H9 (cell line): ENCODE measurements at places on chromosomes 6 and 20.
A peak's percentile ranks its signal among the peaks of the same experiment; 100 is the strongest.

- H3K27me3 ChIP-seq = no peaks in the 10 kb centered on the region
- peaks cover 8% of the 10 kb centered on the region for H3K36me3 ChIP-seq
Observed at GRCh38 chr6:141443668-141444289, 688.9 kb upstream of the GJE1 start.

DNA sequence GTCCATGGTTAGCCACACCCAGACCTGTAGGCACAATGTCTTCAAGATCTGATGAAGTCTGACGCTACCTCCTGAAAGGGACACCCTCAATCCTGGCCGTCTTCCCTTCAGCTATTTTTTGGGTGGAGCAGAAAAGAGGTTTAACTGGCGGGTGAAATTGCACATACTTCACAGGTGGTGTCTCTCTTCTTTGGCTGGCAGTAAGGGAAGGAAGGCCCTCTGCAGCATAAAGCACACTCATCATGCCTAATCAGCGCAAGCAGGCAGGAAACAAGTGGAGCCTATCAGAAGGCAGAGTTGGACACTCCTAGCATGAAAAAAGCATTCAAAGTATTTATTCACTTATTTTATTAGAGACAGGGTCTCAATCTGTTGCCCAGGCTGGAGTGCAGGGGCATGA, 32.9 kb downstream of the PNLDC1 start:
- H3K36me3 ChIP-seq = peaks cover under 1% of the 10 kb centered on the region; the same call in 1 of the 3 replicates
- no peak for DNase-seq
- no peak overlapping the region for H3K4me3 ChIP-seq
- no peaks in the 10 kb centered on the region for H3K27me3 ChIP-seq
- H3K27ac ChIP-seq = no peak overlapping the region

DNA sequence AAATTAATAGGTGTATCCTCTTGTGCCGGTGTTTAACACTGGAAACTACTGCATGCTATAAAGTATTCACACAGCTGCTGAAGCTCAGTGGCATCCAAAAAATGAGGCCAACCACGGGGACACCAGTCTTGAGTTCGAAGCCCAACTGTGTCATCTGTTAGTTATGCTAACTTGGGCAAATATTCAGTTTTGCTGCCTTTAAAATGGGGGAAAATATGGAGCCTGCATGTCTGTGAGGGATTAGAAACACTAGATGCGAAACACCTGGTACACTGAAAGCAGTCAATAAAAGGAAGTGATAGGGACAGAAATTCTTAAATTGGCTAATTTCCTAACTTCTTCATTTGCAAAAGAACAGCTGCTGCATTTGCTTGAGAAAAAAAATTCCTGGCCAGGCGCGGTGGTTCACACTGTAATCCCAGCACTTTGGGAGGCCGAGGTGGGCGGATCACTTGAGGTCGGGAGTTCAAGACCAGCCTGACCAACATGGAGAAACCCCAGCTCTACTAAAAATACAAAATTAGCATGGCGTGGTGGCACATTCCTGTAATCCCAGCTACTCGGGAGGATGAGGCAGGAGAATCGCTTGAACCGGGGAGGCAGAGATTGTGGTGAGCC, 36.6 kb upstream of the MLIP start:
- H3K4me3 ChIP-seq = no peak overlapping the region
- H3K36me3 ChIP-seq = no peaks in the 10 kb centered on the region
- no peaks in the 10 kb centered on the region for H3K27me3 ChIP-seq
- no peaks in the 10 kb centered on the region; the same call in 1 of the 2 replicates for H3K4me1 ChIP-seq

DNA sequence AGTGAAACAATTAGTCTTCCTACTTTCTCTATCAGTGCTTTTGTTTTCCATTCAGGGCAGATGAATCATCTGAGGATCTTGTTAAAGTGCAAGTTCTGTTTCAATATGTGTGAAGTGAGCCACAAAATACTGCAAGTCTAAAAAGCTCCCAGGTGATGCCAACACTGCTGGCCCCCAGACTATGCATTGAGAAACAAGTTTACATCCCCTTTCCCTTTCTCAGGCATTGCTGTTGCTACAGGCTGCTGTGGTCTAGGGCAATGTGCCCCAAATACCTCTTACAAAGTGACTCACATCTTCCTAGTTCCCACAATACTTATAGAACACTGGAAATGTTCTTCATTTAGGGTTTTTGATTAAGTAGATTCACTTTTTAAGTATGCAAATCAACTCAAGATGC, 31.8 kb downstream of the ABRACL start:
- no peaks in the 10 kb centered on the region for H3K4me1 ChIP-seq
- DNase-seq = no peak
- H3K36me3 ChIP-seq = no peaks in the 10 kb centered on the region; the same call in 2 of the 3 replicates
- no peak overlapping the region for H3K27ac ChIP-seq
- H3K27me3 ChIP-seq = no peaks in the 10 kb centered on the region

DNA sequence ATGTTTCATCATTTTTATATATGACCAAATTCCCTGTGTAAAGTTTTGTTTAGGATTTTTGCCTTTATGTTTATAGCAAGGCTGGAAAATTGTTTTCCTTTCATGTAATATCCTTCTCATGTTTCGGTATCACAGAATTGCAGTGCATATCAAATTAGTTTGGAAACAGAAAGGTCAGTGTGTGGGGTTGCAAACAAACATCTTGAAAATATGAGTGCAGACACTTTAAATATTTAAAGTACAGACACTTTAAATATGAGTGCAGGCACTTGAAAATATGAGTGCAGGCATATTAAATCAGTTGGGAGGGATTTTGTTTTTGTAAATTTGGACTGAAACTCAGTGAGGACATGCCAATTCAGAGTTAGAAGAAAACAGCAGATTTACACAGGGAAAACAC, 6.5 kb downstream of the SLPI start:
- H3K36me3 ChIP-seq = no peaks in the 10 kb centered on the region
- DNase-seq = no peak
- no peaks in the 10 kb centered on the region for H3K4me1 ChIP-seq
- no peaks in the 10 kb centered on the region for H3K27me3 ChIP-seq
- H3K4me3 ChIP-seq = no peak overlapping the region

DNA sequence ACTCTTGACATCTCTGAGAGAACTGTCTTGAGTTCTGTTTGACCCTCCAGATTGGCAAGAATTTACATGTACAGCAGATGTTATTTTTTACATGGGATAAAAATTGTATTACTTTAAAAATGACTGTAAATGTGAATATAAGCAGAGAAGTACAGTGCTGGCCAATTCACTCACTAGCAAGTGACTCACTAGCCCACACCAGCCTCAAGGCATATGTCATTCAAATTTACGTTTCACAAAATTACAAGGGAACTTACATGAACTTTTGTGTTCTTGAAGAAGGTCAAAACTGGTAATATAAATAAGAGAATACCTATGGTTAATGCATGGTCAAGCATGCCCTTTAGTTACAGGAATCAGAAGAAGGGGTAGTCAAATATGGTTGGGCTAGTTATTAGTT, 54.0 kb upstream of the HMGCLL1 start:
- peaks cover 2% of the 10 kb centered on the region; the same call in 1 of the 3 replicates for H3K36me3 ChIP-seq
- no peaks in the 10 kb centered on the region for H3K27me3 ChIP-seq
- H3K4me3 ChIP-seq = no peak overlapping the region
- no peak for DNase-seq
- H3K27ac ChIP-seq = no peak overlapping the region

DNA sequence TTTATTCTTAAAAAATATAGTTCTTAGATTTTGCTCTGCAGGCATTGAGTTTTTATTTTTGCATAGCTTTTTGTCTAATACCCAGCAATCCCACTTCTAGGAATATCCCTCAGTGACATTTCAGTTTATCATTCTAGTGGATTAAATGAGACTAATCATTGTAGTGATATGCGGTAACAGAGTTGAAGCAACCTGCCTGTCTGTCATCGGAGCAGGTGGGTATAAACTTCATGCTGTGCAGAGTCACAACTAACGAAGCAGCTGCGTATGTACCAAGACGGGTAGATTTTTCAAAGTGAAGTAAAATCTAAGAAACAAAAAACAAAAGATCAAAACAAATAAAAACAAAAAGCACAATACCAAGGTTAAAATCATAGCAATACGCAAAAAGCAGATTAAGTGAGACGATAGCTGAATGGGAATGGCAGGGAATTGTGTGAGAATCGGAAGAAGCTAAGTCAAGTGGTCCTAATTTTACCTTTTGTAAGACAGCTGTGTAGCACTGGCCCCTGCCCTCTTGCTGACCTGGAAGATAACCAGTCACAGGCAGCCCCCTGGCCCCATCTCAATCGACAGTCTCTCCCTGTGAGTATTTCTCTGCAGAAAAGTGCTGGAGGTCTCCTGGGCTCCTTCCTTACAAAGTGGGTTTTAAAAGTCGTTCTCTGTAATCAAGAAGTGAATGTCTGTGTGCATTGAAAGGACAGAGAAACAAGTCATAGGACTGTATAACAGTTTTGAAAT, 169.2 kb downstream of the OR2B2 start:
- no peak overlapping the region for H3K4me3 ChIP-seq
- no peak overlapping the region for H3K27ac ChIP-seq
- H3K27me3 ChIP-seq = peaks cover 38% of the 10 kb centered on the region
- no peak for DNase-seq

DNA sequence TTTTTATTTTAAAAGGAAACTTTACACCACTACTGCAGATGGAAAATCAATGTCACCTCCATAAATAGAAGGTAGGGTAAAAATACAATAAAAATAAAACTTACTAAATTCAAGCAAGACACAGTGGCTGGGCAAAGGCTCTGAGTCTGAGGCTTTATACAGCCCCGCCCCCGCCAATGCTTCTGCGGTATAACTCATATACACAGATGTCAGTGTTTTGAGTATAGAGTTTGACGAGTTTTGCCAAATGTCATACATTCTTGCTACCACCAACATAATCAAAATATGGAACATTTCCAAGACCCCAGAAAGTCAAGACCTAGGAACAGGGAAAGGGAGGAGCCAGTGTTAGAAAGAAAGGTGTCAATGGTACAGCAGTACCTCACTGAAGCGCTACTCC, 12.8 kb downstream of the NFATC2 start:
- H3K36me3 ChIP-seq = no peaks in the 10 kb centered on the region
- no peak overlapping the region for H3K27ac ChIP-seq
- no peak for DNase-seq
- H3K4me3 ChIP-seq = no peak overlapping the region
- H3K4me1 ChIP-seq = no peaks in the 10 kb centered on the region

GRCh38 chr6:26457264-26457805, 420 bp upstream of the BTN2A1 start:
- peaks cover 24% of the 10 kb centered on the region for H3K36me3 ChIP-seq
- H3K4me1 ChIP-seq = peaks cover 3% of the 10 kb centered on the region; the same call in 1 of the 2 replicates
- no peaks in the 10 kb centered on the region for H3K27me3 ChIP-seq
- no peak overlapping the region for H3K27ac ChIP-seq
- peak overlapping the region; percentile 98 for H3K4me3 ChIP-seq

DNA sequence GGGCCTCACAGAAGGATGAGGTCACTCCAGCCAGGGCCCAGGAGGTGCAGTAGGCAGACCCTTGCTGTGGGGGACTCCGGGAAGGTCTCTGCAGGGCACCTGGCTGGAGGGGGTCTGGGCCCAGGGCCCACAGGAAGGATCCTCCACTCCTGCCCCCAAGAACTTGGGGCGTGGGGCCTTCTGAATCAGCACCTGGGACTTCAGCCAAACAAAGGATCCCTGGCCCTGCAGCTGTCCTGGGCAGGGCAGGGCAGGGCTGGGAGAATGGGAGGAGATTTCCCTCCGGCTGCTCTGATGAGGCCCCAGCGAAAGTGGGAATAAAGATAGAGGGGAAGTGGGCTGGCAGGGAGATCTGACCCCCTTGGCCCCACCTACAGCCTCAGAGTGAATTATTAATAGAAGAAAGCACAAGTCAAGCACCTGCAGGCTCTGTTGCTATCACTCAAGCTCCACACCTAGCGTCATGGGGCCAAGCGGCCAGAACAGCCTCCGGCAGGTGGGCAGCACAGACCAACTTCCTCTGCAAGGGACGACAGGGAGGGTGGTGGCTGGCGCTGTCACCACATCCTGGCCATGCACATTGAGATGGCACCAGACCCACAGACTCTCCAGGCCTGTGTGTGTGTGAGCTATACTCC, 61.6 kb upstream of the MRPS10 start:
- H3K4me1 ChIP-seq = no peaks in the 10 kb centered on the region
- H3K4me3 ChIP-seq = no peak overlapping the region
- DNase-seq = no peak
- no peaks in the 10 kb centered on the region; the same call in 1 of the 3 replicates for H3K36me3 ChIP-seq
- no peaks in the 10 kb centered on the region for H3K27me3 ChIP-seq

DNA sequence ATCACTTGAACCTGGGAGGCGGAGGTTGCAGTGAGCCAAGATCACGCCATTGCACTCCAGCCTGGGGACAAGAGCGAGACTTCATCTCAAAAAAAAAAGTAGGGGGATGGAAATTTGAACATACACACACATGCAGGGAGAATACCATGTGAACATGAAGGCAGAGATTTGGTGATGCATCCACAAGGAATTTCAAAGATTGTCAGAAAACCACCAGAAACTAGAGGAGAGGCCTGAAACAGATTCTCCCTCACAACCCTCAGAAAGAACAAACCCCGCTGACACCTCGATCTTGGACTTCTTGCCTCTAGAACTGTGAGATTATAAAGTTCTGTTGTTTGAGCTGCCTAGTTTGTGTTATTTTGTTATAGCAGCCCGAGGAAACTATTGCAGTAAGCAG, 125.5 kb downstream of the GPX5 start:
- no peaks in the 10 kb centered on the region for H3K27me3 ChIP-seq
- H3K27ac ChIP-seq = no peak overlapping the region
- DNase-seq = no peak
- no peak overlapping the region for H3K4me3 ChIP-seq

DNA sequence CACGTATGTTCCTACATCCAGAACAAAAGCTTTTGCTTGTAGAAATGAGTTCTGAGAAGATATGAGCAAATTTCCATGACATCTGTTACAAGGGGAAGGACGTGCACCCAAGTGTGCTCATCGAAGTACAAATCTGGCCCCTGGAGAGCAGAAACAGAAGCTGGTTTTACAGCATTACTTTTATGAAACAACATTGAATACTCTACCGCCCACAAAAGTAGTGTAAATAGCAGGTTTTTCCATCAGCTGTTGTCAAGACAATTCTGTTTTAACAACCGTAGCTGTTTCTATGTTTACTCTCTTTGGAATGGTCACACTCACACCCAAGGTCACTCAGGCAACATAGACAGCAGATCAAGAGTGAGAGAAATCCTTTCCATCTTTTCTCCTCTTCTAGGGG, 114.2 kb upstream of the SSTR4 start:
- no peaks in the 10 kb centered on the region; the same call in 1 of the 2 replicates for H3K4me1 ChIP-seq
- no peak overlapping the region for H3K27ac ChIP-seq
- H3K27me3 ChIP-seq = no peaks in the 10 kb centered on the region
- DNase-seq = no peak
- H3K4me3 ChIP-seq = no peak overlapping the region

DNA sequence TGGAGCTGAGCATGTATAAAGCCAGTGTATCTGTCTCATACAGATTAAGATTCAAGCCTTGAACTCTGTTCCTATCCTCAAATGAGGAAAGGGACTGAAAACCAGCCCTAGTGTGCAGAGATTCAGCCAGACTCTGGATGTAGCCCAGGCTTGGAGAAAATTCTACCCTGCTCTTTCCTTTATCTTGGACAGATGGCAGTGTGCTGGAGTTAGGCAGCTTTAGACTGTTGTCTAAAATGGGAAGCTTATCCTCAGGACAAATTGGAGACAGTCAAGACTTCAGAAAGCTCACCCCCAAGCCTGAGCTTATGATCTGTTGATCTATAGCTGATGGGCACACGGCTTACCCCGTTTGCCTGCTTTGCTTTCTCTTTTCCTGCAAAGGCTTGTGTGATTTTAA, 1057.6 kb downstream of the KIF16B start:
- H3K36me3 ChIP-seq = no peaks in the 10 kb centered on the region; the same call in 2 of the 3 replicates
- no peaks in the 10 kb centered on the region for H3K27me3 ChIP-seq
